Osteoblast (primary cell): ENCODE measurements at places on chromosomes 4 and X. TPM values are rescaled to one million over a fixed set of nuclear protein-coding genes. Genes with fewer than 3 reads are reported as not detected.
A peak's percentile ranks its signal among the peaks of the same experiment; 100 is the strongest.

- DNase-seq = no peak
These were observed 96.5 kb upstream of the MAP3K15 start for GRCh38 chrX:19611636-19612376.

GRCh38 chr4:183352546-183352945 lies 30.3 kb upstream of the CLDN24 start:
- DNase-seq = no peak

DNA sequence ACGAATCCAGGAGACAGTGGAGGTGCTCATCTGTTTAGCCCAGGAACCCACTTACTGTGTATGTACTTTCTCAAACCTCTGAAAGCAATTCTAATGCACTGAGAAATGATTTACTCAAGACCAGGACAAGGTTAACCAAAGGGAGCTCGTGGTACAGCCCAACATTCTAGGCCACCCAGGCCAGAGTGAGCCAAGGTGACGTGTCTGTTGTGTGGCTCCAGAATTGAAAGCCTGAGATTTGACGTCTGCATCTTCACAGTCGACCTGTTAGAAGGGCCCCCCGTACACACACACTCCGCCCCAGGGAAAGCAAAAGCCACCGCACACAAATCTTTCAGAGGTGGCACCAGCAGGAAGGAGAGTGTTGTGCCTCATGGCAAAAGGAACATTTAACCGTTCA lies 2.3 kb downstream of the MAP3K15 start:
- no peak for DNase-seq

DNA sequence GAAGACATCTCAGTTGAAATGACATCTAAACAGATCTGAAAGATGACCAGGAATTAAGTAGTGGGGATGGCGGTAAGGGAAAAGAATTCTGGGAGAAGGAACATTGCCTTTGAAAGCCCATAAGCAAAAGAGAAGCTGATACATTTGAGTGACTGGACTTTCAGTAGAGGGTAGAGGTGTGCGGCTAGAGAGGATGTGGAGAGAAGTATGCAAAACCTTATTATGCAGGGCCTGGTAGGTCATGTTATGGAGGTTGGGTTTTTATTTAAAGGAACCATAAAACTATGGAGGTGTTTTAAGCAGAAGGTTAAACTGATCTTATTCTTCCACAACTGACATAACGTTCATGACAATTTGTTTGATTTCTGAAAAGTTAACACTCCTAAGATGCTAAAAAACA lies 36.3 kb downstream of the RPS6KA3 start:
- DNase-seq = no peak

DNA sequence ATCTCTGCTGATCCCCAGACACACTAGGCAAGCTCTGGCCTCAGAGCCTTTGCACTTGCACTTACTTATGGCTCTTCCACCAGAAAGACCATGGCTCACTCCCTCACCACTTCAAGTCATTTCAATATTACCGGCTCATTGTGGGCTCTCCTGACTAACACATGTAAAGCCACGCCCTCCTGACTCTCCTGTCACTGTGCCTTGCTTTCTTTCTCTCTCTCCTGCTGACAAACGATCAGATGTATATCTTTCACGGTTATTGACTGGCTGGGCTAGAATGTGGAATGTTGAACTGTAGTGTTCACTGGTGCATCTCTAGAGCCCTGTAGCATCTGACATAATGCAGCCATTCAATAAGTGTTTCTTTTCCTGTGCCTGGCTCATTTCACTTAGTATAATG lies 425.1 kb downstream of the RAB28 start:
- no peak for DNase-seq

DNA sequence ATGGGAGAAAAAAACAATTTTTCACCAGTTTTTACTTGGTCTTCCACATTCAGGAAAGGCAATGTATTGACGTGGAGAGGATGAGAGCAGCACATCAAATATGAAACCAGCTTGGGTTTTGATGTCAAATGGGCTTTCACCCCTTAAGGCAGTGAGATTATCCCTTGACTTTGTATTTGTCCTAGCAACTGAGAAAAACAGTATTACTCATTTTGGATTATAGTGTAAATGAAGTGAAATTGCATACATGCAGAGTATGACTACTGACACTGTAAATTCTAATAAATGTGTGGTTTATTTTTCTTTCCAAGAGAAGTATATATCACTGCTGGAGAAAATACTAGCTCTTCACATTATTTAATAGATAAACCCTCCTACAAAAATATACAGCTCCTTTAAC lies 863.6 kb upstream of the IGFBP7 start:
- no peak for DNase-seq

DNA sequence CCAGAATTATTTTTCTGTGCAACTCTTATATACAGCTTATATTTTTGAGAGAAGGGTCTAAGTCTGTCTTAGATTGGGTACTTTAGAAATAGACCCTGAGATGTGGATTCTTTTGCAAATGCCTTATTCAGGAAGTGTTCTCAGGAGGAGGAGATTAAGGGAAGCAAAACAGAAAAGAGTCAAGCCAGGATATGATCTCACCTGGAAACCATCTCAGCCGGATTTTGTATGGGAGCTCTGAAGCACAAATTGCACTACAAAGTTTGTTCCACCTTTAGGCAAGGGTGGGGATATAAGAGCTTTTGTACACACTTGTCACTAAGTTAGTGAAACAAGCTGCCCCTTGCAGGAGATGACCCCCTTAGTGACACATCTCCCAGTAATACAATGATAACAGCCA lies 121.2 kb upstream of the GRPR start:
- DNase-seq = no peak

DNA sequence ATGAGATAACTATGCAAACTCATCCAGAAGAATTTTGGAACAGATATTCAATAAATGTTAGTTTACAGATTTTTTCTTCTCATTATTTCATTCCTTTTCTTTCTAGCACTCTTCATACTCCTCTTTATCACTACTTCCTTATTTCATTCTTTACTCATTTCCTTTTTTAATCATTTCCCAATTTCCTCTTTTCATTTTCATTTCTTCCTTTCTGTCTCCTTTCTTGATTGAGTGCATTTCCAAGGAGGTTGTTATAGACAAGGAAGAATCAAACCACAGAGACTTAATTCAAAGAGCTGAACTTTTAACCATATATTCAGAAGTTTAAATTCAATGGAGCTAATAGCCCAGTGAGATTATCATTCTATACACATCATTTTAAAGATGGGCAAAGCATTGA lies 600.7 kb downstream of the ARAP2 start:
- DNase-seq = no peak

DNA sequence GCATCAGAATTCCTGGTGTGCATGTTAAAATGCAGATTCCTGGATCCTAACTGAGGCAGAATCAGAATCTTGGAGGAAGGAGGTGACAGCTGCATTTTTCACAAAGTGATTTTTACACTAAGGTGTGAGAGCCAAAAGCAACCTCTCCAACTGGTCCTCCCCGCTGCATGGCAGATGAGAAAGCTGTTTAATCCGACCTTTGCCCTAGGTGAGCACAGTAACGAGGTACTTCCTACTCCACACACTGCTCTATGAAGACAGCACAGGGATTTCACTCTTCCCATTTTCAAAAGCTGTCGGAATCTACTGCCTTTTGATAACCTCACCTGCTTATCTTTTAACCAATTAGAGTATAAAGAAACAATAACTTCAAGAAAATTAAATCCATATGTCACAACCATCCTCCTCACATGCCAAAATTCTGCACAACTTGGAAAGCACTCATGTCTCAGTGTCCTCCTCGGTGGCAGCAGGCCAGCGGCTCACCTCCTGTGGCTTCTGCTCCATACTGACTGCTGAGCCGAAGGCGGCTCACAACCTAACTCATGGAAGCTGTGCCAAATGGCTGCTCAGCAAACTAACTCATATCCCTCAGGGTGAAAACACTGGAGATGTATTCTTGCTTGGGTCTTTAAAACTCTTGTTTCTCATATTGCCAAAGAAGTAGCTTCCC lies 3.6 kb downstream of the CASP6 start:
- DNase-seq = no peak

DNA sequence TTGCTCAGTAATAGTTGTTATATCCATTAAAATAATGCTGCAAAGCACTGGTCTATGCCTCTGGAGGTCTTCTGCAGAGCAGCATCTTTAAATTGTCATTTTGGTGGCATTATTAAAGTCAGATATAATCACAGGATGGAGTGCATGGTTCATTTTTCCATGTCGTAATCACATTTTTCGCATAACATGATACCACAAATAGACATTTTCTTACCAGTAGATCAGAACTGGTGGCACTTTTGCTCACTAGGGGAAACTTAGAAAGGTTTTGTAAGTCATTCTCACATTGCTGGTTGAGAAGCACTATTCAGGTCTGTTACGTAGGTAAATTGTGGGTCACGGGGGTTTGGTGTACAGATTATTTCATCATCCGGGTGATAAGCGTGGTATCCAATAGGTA lies 484.5 kb upstream of the PRKX start:
- DNase-seq = peak; percentile 62

- DNase-seq = no peak
These were observed 15.5 kb upstream of the DYNLT3 start for GRCh38 chrX:37862851-37863250.

DNA sequence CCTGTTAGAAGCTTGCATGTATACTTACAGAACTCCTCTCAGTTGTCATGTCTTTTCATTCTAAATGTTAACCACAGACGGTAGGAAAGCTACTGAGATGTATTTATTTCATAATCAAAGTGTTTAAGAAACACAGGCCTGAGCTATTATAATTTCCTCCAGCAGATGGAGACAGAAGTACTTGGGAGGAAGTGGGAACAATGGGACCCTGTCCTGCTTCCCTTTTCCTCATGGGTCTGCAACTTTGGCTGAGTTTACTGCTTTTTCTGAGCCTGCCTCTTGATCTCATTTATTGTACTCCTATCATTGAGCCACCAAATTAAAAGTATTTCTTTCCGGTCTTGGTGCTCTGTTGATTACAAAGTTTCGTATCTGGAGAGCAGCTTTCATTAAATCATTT lies 67.7 kb upstream of the SPANXN2 start:
- DNase-seq = no peak

DNA sequence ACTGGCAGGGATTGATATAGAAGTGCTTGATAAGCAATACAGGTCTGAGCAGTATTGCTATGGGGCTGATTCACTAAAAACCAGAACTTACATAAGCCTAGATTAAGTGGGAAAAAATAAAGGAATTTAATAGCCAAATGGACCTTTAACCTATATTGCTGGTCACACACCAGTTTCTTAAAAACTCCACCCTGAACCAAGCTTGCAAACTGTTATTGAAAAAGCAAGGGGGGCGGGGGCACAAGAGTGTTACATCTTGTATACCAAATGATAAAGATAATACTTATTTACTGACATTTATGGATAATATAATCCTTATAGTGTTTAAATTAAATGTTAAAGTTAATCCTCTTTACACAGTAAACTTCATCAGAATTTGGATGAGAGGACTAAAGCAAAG lies 40.3 kb upstream of the PITX2 start:
- no peak for DNase-seq

The NIPAL1 gene
- under 0.01 and 0.29 TPM in 2 replicates for total RNA-seq

The PRSS12 gene
- 8.5 and 9.4 TPM in 2 replicates for total RNA-seq

The KDR gene
- not detected in 2 replicates for total RNA-seq

The ARX gene
- total RNA-seq = not detected in 2 replicates

The DHRSX gene
- total RNA-seq = 37.6 and 38.3 TPM in 2 replicates

The AKAP4 gene
- total RNA-seq = not detected in 2 replicates

The TRIML2 gene
- under 0.01 TPM in 1 of 2 replicates, not detected in the other for total RNA-seq
